Upper lobe of left lung (tissue), 6 donors: ENCODE measurements at places on chromosomes 1 and 21. TPM values are rescaled to one million over a fixed set of nuclear protein-coding genes. Genes with fewer than 3 reads are reported as not detected.

DNA sequence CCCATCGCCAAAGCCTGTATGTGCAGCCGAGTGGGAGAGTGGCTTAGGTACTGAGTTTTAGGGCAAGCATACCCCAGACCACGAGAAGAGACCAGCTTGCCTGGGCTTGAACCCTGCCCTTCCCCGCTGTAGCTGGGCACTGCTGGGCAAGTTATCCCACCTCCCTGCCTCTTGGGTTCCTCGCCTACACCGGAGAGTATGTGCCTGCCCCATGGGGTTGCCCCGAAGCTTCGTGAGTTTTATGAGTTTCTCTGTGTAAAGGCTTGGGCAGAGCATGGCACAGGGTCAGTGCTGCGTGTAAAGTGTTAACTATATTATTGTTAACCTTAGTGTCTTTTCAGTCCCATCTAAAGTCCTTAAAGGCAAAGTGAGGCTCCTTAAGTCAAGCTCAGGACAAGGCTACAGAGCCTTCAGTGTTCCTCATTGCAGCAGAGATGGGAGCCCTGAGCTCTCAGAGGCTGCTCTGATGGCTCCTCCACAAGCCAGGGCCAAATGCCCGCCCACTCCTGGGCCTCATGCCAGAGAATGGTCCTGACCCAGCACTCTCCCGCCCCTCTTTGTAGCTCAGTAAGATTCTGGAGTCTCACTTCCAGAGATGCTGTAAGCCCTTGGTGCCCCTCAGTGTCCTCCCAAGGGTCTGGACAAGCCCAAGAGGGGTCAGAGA is 37.0 kb upstream of the KCNA10 start:
- no peaks in the 10 kb centered on the region for H3K36me3 ChIP-seq
- peak overlapping the region; percentile 47 for H3K4me3 ChIP-seq
- H3K4me1 ChIP-seq = peaks cover 13% of the 10 kb centered on the region
- no peak for DNase-seq
- H3K27me3 ChIP-seq = peaks cover 6% of the 10 kb centered on the region
- no peak overlapping the region for H3K27ac ChIP-seq

GRCh38 chr21:22174746-22175145 is 1176.5 kb downstream of the NCAM2 start:
- no peaks in the 10 kb centered on the region for H3K4me1 ChIP-seq
- no peaks in the 10 kb centered on the region for H3K27me3 ChIP-seq
- no peaks in the 10 kb centered on the region for H3K36me3 ChIP-seq
- H3K4me3 ChIP-seq = no peak overlapping the region
- no peak overlapping the region for H3K27ac ChIP-seq
- no peak for DNase-seq

GRCh38 chr1:60988891-60989290 is 93.5 kb upstream of the NFIA start:
- no peak overlapping the region for H3K4me3 ChIP-seq
- H3K27me3 ChIP-seq = no peaks in the 10 kb centered on the region
- DNase-seq = no peak

DNA sequence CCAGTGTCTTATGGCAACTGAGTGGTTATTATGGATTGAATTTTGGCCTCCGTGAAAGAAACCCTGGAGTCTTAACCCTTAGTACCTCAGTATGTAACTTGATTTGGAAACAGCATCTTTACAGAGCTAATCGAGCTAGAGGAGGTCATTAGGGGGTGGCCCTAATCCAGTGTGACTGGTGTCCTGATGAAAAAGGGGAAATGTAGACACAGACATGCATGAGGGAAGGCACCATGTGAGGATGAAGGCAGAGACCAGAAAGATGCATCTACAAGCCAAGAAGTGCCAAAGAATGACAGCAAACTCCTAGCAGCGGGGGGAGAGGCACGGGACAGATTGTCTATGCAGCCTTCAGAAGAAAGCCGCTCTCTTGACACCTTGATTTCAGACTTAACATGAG is 14.7 kb downstream of the DOP1B start:
- no peak for DNase-seq
- no peak overlapping the region for H3K4me3 ChIP-seq
- no peaks in the 10 kb centered on the region for H3K27me3 ChIP-seq
- H3K4me1 ChIP-seq = no peaks in the 10 kb centered on the region

- no peak for DNase-seq
- H3K27me3 ChIP-seq = no peaks in the 10 kb centered on the region
- no peak overlapping the region for H3K4me3 ChIP-seq
- no peak overlapping the region for H3K27ac ChIP-seq
Measured at GRCh38 chr1:14777516-14778506, 179.3 kb downstream of the KAZN start.

GRCh38 chr1:162351246-162351842 is 25.3 kb downstream of the SPATA46 start:
- no peaks in the 10 kb centered on the region for H3K36me3 ChIP-seq
- no peaks in the 10 kb centered on the region for H3K27me3 ChIP-seq
- DNase-seq = no peak
- H3K4me1 ChIP-seq = peaks cover 3% of the 10 kb centered on the region

GRCh38 chr1:44643721-44644334 is 30.5 kb downstream of the TMEM53 start:
- H3K27ac ChIP-seq = no peak overlapping the region
- no peaks in the 10 kb centered on the region for H3K27me3 ChIP-seq
- H3K4me3 ChIP-seq = no peak overlapping the region
- DNase-seq = peak; percentile 43

GRCh38 chr1:156082309-156083091 is at the start of gene MEX3A:
Gene MEX3A, minus strand, starts transcription at chr1:156082465. Its CDS starts 467 bp downstream, at chr1:156081998.
- peak within 1 kb of the TSS; percentile 79 for H3K4me3 ChIP-seq
- no peaks in the 10 kb centered on the region for H3K27me3 ChIP-seq
- no peaks in the 10 kb centered on the region for H3K36me3 ChIP-seq

GRCh38 chr1:228876187-228876586 is 140.9 kb downstream of the RHOU start:
- H3K4me3 ChIP-seq = no peak overlapping the region
- H3K36me3 ChIP-seq = no peaks in the 10 kb centered on the region
- no peak for DNase-seq
- no peak overlapping the region for H3K27ac ChIP-seq
- no peaks in the 10 kb centered on the region for H3K4me1 ChIP-seq

GRCh38 chr1:206804156-206804737 is 32.0 kb upstream of the IL10 start:
- no peak for DNase-seq
- H3K27ac ChIP-seq = peak overlapping the region; percentile 48
- no peaks in the 10 kb centered on the region for H3K36me3 ChIP-seq
- no peaks in the 10 kb centered on the region for H3K27me3 ChIP-seq
- H3K4me1 ChIP-seq = no peaks in the 10 kb centered on the region
- no peak overlapping the region for H3K4me3 ChIP-seq

DNA sequence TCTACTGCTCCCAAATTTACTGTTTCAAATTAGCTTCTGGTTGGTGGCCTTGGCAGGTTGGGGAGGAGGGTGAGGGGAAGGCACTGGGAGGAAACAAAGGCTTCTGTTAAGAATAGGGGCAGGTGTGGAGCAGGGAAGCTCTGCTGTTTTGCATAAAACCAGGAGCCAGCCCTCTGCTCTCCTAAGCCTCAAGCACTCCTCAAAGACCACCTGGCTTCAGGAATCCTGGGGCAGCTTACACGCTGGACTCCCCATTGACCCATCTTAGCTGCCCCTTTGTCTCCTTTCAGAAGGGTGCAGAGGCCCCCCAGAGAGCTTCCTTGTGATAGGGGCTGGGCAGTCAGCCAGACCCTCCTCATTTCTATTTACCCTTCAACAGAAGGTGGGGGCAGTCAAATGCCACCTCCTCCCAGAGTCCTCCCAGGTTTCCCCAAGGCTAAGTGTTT is 11.5 kb upstream of the DHRS3 start:
- H3K4me3 ChIP-seq = no peak overlapping the region
- DNase-seq = no peak
- no peaks in the 10 kb centered on the region for H3K4me1 ChIP-seq
- no peaks in the 10 kb centered on the region for H3K36me3 ChIP-seq
- H3K27me3 ChIP-seq = no peaks in the 10 kb centered on the region

DNA sequence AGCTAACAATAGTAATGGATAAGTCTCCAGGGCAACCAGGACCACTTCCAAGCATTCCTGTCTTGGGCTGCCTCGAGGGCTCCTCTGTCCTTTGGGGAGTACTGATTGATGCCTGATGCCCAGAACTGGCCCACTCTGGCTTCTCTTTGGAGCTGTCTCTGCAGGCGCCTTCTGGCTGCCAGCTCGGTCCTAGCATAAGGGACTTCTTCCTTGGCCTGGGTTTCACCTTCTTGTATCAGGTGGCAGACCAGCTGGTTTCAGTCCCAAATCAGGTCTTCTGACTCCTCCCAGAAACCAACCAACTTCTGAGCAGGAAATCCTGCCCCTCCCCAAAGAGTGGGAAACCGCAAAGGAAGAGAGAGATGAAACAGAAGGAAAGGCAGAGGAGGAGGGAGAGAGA is 10.6 kb downstream of the G0S2 start:
- H3K4me1 ChIP-seq = peaks cover 6% of the 10 kb centered on the region
- H3K27ac ChIP-seq = peak overlapping the region; percentile 54
- no peaks in the 10 kb centered on the region for H3K36me3 ChIP-seq
- DNase-seq = no peak

- H3K4me3 ChIP-seq = no peak overlapping the region
- H3K27ac ChIP-seq = no peak overlapping the region
- peaks cover 37% of the 10 kb centered on the region for H3K27me3 ChIP-seq
Measured at GRCh38 chr1:156622581-156623297, 3.5 kb downstream of the HAPLN2 start.

GRCh38 chr1:6108937-6109614 is 63.4 kb downstream of the KCNAB2 start:
- no peak overlapping the region for H3K4me3 ChIP-seq
- no peak for DNase-seq

DNA sequence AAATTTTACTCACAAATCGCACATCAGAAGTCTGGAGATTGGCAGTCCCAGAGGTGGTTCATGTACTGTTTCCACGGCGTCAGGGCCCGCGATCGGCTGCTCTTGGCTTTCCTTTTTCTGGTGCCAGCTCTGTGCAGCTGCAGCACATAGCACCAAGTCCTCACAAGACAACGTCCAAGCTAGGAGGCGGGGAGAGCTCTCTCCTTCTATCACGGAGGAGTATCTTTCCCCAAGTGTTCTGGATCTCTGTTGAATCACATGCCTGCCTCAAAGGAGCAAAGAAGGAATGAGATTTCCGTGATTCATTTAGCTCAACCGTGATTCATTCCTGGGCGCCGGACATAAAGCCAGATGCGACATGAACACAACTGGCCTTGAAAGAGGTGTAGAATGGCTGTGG is 25.5 kb downstream of the MT1HL1 start:
- DNase-seq = no peak
- H3K4me3 ChIP-seq = no peak overlapping the region
- no peaks in the 10 kb centered on the region for H3K36me3 ChIP-seq
- H3K27ac ChIP-seq = no peak overlapping the region
- H3K27me3 ChIP-seq = no peaks in the 10 kb centered on the region
- no peaks in the 10 kb centered on the region for H3K4me1 ChIP-seq

- no peak for DNase-seq
- no peak overlapping the region for H3K4me3 ChIP-seq
- H3K4me1 ChIP-seq = no peaks in the 10 kb centered on the region
Measured at GRCh38 chr1:63115527-63115926, 206.8 kb upstream of the FOXD3 start.

DNA sequence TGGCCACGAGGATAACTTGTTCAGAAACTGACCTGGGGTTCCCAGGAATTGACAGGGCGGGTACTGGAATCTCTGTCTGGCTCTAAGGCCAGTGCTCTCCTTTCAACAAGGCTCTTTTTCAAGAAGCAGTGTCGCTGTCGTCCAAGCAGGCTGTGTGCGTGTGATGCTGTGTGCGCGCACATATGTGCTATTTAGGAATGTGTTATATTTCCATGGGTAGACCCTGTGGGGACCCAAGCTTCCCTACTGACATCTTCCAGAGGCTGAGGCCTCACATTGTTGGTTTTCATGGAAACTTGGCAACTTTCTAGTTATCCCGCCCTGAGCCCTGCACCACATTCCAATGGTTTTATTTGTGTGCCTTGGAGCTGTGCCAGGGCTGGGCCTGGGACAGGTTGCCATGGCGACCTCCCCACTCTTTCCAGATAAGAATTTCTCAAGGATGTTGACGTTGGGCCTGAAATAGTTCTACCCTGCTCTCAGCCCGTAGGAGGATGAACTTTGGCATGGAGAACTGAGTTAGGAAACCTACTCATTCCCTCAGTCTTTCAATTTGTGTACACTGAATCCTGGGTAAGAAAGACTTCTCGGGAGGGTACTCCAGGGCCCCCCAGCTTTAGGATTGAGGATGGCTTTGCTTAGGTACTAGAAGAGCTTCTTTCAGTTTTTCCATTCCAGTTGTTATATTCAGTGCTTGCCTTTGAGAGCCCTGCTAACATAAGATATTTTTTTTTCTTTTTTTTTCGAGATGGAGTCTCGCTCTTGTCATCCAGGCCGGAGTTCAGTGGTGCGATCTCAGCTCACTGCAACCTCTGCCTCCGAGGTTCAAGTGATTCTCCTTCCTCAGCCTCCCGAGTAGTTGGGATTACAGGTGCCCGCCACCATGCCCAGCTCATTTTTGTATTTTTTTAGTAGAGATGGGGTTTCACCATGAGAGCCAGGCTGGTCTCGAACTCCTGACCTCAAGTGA is 38.8 kb upstream of the SRSF10 start:
- no peaks in the 10 kb centered on the region for H3K36me3 ChIP-seq
- H3K27me3 ChIP-seq = no peaks in the 10 kb centered on the region
- peaks cover 22% of the 10 kb centered on the region for H3K4me1 ChIP-seq
- peak overlapping the region; percentile 85 for H3K27ac ChIP-seq
- peak; percentile 96 for DNase-seq

DNA sequence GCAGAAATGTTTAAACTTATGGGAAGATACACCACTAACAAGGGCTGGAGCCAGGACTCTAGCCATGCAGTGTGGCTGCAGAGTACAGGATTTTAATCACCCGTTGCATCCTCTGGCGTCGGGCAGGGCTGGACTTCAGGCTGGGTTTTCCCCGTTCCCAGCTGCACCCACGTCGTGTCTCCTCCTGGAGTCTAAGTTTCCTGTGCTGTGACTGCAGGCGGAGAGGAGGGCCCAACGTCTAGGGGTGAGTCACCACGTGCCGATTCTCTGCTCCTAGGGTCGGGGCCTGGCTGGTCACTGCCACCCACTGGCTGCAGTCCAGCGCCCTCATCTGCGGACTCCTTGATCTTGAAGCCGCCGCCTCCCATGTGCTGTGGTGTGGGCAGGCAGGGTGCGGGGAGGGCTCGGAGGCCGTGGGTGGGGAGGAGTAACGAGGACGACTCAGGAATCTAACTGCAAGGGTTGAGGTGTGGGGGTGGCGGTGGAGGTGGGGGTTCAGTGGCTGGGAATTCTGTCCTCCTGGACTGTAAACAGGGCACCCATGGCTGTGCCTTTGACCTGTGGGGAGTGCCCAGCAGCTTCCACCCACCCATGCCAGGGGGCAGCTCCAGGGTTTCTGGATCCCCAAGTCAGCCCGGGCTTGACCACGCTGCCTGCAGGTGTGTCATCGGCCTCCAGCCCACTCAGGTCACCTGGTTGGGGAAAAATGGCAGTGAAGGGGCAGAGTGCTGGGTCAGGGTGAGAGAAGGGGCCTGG is 77.8 kb downstream of the ALPL start:
- no peak overlapping the region for H3K27ac ChIP-seq
- H3K4me3 ChIP-seq = no peak overlapping the region
- H3K36me3 ChIP-seq = no peaks in the 10 kb centered on the region
- no peaks in the 10 kb centered on the region for H3K27me3 ChIP-seq
- peaks cover 30% of the 10 kb centered on the region for H3K4me1 ChIP-seq
- DNase-seq = peak; percentile 86

KCNK1 gene
- total RNA-seq = 25.2 TPM

HUNK gene
- 1.1 TPM for total RNA-seq

CTSS gene
- 440 TPM for total RNA-seq

ANKRD65 gene
- total RNA-seq = 54.5 TPM

RAB13 gene
- total RNA-seq = 40.9 TPM

UBAP2L gene
- 137 TPM for total RNA-seq

LCE1E gene
- total RNA-seq = not detected

LYPLAL1 gene
- total RNA-seq = 31.2 TPM

NKAIN1 gene
- total RNA-seq = not detected

TNFRSF4 gene
- 0.46 TPM for total RNA-seq
